Uterus (tissue), 4 donors: ENCODE measurements at places on chromosomes 7 and 10. TPM values are rescaled to one million over a fixed set of nuclear protein-coding genes. Genes with fewer than 3 reads are reported as not detected.

Gene CYP2C8
- total RNA-seq = 0.26 TPM

Gene HTR5A
- not detected for total RNA-seq

Gene MUC3A
- total RNA-seq = not detected

Gene SEMA3C
- 54.4 TPM for total RNA-seq

Gene PTPRE
- total RNA-seq = 17.9 TPM

Gene IDI2
- not detected for total RNA-seq

- DNase-seq = no peak
Measured at GRCh38 chr7:23759671-23760391, 49.8 kb downstream of the STK31 start.

DNA sequence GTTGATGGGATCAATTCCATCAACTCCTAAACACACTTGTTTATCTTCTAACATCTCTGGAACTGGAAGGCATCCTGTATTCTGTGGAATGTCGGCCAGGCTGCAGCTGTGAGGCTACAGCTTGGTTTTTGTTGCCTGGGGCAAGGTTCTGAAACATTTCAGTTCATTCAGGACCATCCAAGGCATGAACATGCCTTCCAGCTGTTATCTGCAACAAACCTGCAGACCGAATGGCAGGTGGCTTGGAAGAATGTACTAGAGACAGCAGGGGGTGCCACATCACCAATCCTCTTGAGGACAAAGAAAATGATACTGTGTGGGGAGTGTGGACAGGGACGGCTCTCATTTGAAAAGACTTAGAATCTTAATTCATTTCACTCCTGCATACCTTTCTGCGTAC lies 12.4 kb downstream of the PAPOLB start:
- no peak for DNase-seq

- no peak for DNase-seq
Measured at GRCh38 chr7:47516985-47517600, 64.8 kb downstream of the TNS3 start.

- DNase-seq = no peak
Measured at GRCh38 chr7:132275416-132276233, 300.6 kb downstream of the PLXNA4 start.

DNA sequence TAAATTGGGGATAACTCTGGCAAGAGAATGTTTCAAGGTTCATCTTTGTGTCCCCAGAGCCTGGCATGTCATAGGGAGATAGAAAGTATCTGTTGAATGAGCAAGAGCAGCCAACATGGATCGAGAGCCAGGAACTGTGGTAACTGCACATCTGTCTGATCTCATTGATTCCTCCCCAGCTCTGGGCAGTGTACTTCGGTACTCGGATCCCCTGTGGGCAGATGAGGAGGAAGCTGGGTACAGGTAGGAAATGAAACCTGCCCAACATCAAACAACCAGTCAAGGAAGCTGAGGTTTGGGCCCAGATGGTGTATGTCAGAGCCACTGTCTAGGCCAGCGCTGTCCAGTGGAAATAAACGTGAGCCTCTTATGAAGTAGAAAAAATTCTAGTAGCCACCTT lies 76.4 kb downstream of the GRK5 start:
- no peak for DNase-seq

DNA sequence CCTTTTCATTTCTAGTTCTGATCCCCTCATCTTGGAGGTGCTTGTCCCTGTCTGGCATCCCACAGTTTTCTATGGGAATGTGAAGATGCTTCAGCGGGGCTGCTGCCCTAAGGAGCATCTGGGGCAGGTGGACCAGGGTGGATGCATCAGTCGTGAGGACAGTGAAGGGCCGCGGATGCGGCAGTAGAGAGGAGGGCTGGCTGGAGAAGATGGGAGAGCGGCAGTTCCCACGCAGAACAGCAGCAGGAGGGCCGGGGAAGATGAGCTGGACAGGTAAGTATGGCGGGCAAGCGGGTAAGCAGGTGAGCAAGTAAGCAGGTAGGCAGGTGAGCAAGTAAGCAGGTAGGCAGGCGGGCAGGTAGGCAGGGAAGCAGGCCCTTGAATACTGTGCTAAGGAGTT lies 48.9 kb downstream of the ASB13 start:
- no peak for DNase-seq

GRCh38 chr7:21172800-21173199 lies 255.1 kb upstream of the SP4 start:
- DNase-seq = no peak

DNA sequence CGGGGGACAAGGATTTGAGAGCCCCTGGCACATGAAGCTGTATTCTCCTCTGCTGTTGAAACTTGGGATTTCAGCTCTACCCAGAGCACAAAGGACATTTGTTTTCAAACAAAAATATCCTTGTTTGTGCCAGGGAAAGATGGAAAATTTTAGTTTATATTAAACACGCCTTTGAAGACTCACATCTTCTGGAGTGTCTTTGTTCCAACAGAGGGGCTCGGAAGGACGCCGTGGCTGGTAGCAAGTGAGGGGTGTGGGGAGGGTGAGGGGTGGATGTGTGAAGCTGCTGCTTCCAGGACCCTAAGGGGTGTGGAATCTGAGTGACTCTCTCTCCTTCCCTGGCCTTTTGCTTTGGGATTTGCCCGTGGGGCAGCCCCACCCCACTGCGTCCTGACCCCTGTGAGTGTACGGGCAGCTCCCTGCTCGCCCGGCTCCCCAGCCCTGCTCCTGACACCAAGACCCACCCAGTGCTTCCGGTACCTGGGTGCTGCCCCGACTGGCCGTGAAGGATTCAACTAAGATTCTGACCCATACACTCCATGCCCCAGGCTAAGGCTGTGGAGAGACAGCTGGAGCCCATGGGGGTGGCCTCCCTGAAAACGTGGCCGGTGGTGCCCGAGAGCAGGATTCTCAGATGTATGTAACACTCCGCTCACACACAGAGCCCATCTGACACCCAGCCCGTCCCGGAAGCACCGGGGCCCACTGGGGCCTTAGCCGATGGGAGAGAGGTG lies 59.6 kb downstream of the ZRANB1 start:
- DNase-seq = no peak

DNA sequence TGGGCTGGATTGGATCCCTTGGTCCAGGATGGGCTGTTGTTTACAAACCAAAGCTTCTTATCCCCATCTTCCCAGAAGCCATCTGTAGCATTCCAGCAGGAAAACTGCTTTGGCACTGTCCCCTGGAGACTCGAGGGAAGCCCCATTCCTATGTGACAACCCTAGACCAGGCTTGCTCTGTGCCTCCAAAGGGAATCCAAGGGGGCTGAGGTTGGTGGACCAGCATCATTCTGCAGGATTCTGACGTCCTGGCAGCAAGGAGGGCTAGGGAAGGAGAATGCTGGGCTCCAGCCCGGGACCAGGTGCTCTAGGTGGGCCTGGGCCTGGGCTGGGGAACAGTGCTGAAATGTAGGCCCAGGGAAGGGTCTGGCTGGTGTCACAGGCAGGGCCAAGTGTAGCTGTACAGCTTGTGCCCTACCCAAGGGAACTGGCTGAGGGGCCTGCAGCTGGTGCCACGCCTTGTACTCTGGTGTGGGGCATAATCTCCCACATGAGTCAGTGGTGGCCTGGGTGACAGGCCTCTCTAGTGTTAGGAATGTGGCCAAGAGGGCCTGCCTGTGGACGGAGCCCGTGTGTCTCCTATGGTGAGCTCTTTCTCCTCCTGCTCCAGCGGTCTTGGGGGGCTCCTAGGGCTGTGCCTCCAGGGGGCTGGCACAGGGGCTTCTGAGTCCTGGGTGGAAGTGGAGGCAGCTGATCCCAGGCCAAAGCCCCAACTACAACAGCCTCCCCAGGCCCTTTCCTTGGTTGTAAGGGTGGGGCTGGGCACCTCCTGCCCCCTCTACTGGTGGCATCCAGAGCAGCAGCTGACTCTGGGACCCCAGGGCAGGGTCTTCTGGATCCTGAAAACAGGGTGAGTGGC lies 25.2 kb downstream of the TRIM8 start:
- no peak for DNase-seq

GRCh38 chr7:123727071-123727837 lies 21.5 kb downstream of the WASL start:
- no peak for DNase-seq

DNA sequence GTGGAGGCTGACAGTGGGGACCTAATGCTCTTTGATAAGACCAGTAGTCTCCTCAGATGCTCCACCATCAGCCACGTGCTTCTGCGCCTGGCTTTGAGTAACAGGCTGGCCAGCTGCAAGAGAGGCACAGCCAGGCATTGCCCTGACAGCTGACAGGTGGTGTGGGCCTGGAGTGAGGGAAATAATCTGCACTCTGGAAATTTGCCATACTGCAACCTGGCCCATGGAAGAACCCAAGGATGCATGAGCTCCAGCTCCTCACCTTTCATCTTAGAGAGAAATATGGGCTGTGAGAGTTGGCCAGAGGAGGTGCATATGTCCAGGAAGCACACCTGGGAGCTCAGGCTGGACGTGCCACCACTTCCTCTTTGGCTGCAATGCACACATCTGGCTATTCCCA lies 118.9 kb downstream of the PLXDC2 start:
- DNase-seq = no peak

GRCh38 chr10:132554991-132555647 lies 17.5 kb downstream of the INPP5A start:
- no peak for DNase-seq

- no peak for DNase-seq
Measured at GRCh38 chr10:10359263-10359662, 658.4 kb upstream of the CELF2 start.

DNA sequence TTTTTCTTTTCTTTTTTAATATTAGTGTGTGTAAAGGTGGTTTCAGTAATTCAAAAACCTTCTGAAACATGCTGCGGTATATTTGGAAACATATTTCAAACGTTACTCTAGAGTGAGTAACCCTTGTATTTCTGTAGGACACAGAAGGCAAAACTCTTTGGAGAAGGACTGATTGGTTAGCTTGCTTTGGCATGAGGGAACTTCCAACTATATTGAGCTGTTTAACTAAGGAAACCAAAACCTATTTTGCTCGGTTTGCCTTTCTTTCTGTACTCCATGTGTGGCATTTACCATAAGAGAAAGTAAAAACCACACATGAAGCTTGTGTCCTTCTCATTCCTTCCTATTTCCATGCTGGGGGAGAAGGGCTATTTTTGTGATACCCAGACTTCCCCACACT lies 149.8 kb downstream of the DYNC1I1 start:
- DNase-seq = no peak

- DNase-seq = no peak
Measured at GRCh38 chr10:21624951-21625350, 90.9 kb downstream of the MLLT10 start.

DNA sequence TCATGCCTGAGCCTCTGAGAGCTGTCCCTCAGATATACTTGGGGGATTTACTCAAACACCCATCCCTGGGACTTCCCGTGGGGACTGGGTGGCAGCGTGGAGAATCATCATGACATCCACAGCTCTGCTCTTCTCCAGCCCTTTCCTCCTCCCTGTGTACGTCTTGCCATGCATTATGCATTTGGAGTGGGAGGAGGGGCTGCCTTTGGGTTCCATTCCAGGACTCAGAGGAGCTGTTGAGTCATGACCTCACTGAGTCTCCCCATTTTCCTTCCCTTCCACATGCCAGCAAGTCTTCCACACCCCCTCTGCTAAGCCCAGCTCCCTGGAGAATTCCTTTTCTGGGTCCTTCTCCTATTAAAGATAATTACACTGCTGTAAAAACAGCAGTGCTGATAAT lies 480.7 kb downstream of the SORCS3 start:
- no peak for DNase-seq

- DNase-seq = no peak
Measured at GRCh38 chr7:123594813-123595241, 6.8 kb upstream of the ASB15 start.

GRCh38 chr7:126659124-126659523 lies 593.6 kb downstream of the GRM8 start:
- no peak for DNase-seq

DNA sequence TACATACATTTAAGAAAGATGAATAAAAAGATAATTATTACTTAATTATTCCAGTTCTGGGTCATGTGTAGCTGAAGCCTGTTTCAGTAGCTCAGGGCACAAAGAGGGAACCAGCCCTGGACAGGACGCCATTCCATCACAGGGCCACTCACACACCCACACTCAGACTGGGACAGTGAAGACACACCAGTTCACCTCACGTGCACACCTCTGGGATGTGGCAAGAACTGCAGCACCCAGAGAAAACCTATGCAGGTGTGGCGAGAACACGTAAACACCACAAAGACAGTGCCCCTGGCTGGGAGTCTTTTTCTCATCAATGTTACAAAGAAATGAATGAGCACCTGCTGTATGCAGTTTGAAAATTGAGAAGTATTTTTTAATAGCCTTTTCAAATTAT lies 1.6 kb upstream of the IDI1 start:
- DNase-seq = no peak

DNA sequence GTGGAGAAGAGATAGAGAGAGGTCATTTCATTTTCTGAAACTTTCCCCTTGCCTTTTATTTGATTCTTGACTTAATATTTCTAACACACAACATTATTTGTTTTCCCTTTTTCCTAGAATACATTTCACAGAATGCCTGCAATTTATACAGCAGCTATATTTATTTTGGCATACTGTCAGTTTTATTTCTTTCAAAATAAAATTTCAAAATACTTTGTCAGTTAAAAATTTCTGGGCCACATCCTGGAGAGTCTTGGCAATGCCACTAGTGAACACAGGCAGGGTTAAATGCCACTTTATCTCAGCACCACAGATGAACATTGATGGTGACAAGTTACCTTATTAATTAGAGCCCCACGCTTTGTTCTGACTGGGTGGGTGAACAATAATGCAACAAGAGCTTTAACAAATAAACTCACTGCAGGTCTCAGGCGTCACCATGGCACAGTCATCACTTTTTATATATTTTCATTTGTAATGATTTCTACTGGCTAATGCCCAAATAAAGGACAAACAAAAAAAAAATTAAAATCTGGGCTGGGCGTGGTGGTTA lies 494.0 kb downstream of the KIF20B start:
- DNase-seq = no peak

DNA sequence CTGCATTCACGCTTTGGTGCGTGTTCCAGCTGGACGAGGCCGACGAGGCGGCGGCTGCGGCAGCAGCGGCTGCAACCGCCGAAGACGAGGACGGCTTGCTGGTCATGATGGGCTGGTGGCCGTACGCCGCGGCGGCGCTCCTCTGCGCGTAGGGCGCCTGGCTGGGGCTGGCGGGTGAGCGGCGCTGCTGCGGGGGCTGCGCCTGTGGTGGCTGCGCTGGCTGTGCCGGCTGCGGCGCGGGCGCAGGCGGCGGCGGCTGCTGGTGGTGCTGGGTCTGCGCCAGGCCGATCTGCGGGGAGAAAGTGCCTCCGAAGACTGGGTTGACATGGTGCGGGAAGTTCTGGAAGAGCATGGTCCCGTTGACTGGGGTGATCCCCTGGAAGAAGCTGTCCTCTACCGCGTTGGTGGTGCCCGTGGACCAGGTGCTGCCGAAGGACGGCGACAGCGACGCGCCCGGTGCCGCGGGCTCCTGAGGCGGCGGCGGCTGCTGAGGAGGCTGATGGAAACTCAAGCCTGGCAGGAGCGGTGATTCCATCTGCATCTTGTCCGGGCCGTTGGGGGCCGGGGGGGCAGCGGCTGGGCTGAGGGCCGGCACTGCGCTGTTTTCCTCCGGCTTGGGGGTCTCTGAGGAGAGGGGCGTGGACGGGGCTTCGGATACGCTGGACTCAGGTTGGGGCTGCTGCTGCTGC lies 51.1 kb downstream of the CPEB3 start:
- DNase-seq = peak; percentile 24

GRCh38 chr7:134851141-134851540 lies 71.7 kb downstream of the CALD1 start:
- no peak for DNase-seq
